ENCODE measurements at places on chromosomes 4 and X. TPM values are rescaled to one million over a fixed set of nuclear protein-coding genes. Genes with fewer than 3 reads are reported as not detected.

The MAGEA2 gene
- polyA plus RNA-seq: not detected

The SMIM10L2A gene
- polyA plus RNA-seq: 2.3 TPM

The GC gene
- polyA plus RNA-seq: not detected

The STK26 gene
- polyA plus RNA-seq: 22.0 TPM
